A549 treated with RU486 at 1 μM for 4 hours (cell line): ENCODE measurements at places on chromosomes 1 and 21. TPM values are rescaled to one million over a fixed set of nuclear protein-coding genes. Genes with fewer than 3 reads are reported as not detected.

CXADR gene
- total RNA-seq = 5.1 to 12.0 TPM (median 9.5 TPM) in 5 replicates

CYP4A11 gene
- not detected in 5 replicates for total RNA-seq

TMEM125 gene
- total RNA-seq = not detected in 5 replicates

FCRL6 gene
- not detected in 5 replicates for total RNA-seq

RGS16 gene
- 0.17 to 0.37 TPM (median 0.34 TPM) in 5 replicates for total RNA-seq

ABCG1 gene
- total RNA-seq = 2.1 to 2.6 TPM (median 2.4 TPM) in 5 replicates

FCRL3 gene
- not detected in 5 replicates for total RNA-seq

OTUD3 gene
- 2.6 to 4.0 TPM (median 2.7 TPM) in 5 replicates for total RNA-seq

LYPLAL1 gene
- total RNA-seq = 4.3 to 21.3 TPM (median 20.7 TPM) in 5 replicates

PADI1 gene
- total RNA-seq = 1.4 to 2.7 TPM (median 1.7 TPM) in 5 replicates

SPRR2B gene
- total RNA-seq = not detected in 5 replicates

INAVA gene
- 29.7 to 46.4 TPM (median 37.9 TPM) in 5 replicates for total RNA-seq

DPH2 gene
- total RNA-seq = 38.6 to 43.3 TPM (median 41.0 TPM) in 5 replicates

E2F2 gene
- total RNA-seq = 2.8 to 3.4 TPM (median 2.9 TPM) in 5 replicates

SERINC2 gene
- total RNA-seq = 18.0 to 31.8 TPM (median 29.7 TPM) in 5 replicates

KRTAP19-3 gene
- total RNA-seq = not detected in 5 replicates

DMBX1 gene
- 0.71 to 1.2 TPM (median 1.0 TPM) in 5 replicates for total RNA-seq

AIRE gene
- not detected in 5 replicates for total RNA-seq

TNFRSF18 gene
- not detected in 5 replicates for total RNA-seq

IL22RA1 gene
- total RNA-seq = 3.8 to 5.5 TPM (median 4.3 TPM) in 5 replicates

OR2T2 gene
- total RNA-seq = not detected in 5 replicates

THEM5 gene
- total RNA-seq = not detected in 5 replicates

TRIM17 gene
- not detected in 5 replicates for total RNA-seq

PADI3 gene
- 1.2 to 1.9 TPM (median 1.4 TPM) in 5 replicates for total RNA-seq

C4BPB gene
- 0.93 to 2.0 TPM (median 1.2 TPM) in 5 replicates for total RNA-seq

CALML6 gene
- 0.22 to 0.27 TPM (median 0.25 TPM) in 4 of 5 replicates, not detected in the other for total RNA-seq

OR2M7 gene
- not detected in 5 replicates for total RNA-seq

TINAGL1 gene
- total RNA-seq = 0.69 to 1.2 TPM (median 0.74 TPM) in 5 replicates

ZRANB2 gene
- total RNA-seq = 20.2 to 30.7 TPM (median 25.0 TPM) in 5 replicates

FAM72A gene
- 8.1 to 12.6 TPM (median 11.7 TPM) in 5 replicates for total RNA-seq

RIPPLY3 gene
- 0.40 to 0.77 TPM (median 0.59 TPM) in 5 replicates for total RNA-seq

BRDT gene
- total RNA-seq = not detected in 5 replicates

DLGAP3 gene
- total RNA-seq = 0.17 to 0.25 TPM (median 0.19 TPM) in 5 replicates

TTC24 gene
- not detected in 5 replicates for total RNA-seq

DIO1 gene
- not detected in 5 replicates for total RNA-seq

CRYAA gene
- not detected in 5 replicates for total RNA-seq

CYP4Z1 gene
- total RNA-seq = not detected in 5 replicates

RGSL1 gene
- not detected in 5 replicates for total RNA-seq

GNG12 gene
- total RNA-seq = 30.4 to 77.8 TPM (median 66.4 TPM) in 5 replicates

RAD54L gene
- total RNA-seq = 9.8 to 12.3 TPM (median 11.6 TPM) in 5 replicates

TENT5C gene
- 0.06 to 0.07 TPM (median 0.06 TPM) in 4 of 5 replicates, not detected in the other for total RNA-seq

DEPDC1 gene
- total RNA-seq = 4.1 to 17.3 TPM (median 15.8 TPM) in 5 replicates

CENPF gene
- 68.6 to 105 TPM (median 85.6 TPM) in 5 replicates for total RNA-seq

TRIM67 gene
- total RNA-seq = 0.10 to 0.32 TPM (median 0.19 TPM) in 5 replicates

HES3 gene
- not detected in 5 replicates for total RNA-seq
